ENCODE measurements at places on chromosomes 11 and 22. TPM values are rescaled to one million over a fixed set of nuclear protein-coding genes. Genes with fewer than 3 reads are reported as not detected.

Gene ARHGAP20
- 4.0 TPM for total RNA-seq

Gene TEX54
- total RNA-seq, result not detected

Gene HOATZ
- total RNA-seq, result not detected

Gene CTSF
- 79.2 TPM for total RNA-seq

Gene TSSC4
- 36.1 TPM for total RNA-seq

Gene RIC3
- 11.2 TPM for total RNA-seq

Gene MPPED1
- 2.5 TPM for total RNA-seq

Gene UFD1
- 29.4 TPM for total RNA-seq

Gene MICALL1
- 26.1 TPM for total RNA-seq

Gene WBP2NL
- total RNA-seq, result 7.7 TPM

Gene DDIAS
- total RNA-seq, result 4.6 TPM

Gene MRTFA
- 60.8 TPM for total RNA-seq

Gene C11orf86
- not detected for total RNA-seq

Gene DCHS1
- total RNA-seq, result 73.7 TPM

Gene TSPAN4
- 75.3 TPM for total RNA-seq

Gene GUCY1A2
- total RNA-seq, result 8.2 TPM

Gene FOLH1
- total RNA-seq, result 9.9 TPM

Gene CHRDL2
- 0.64 TPM for total RNA-seq

Gene LARGE2
- total RNA-seq, result 14.3 TPM

Gene HORMAD2
- total RNA-seq, result not detected

Gene ARHGAP32
- 34.2 TPM for total RNA-seq

Gene PHOX2A
- not detected for total RNA-seq

Gene MMP27
- total RNA-seq, result not detected

Gene CARD18
- not detected for total RNA-seq

Gene TUBA8
- total RNA-seq, result 8.2 TPM

Gene GLYAT
- 69.0 TPM for total RNA-seq

Gene FANCF
- total RNA-seq, result 17.9 TPM

Gene TRPM5
- 1.1 TPM for total RNA-seq

Gene LMO2
- 29.8 TPM for total RNA-seq

Gene HBB
- 1,761 TPM for total RNA-seq

Gene CDKN1C
- total RNA-seq, result 286 TPM

Gene ZBTB16
- 31.9 TPM for total RNA-seq

Gene LYVE1
- total RNA-seq, result 43.6 TPM

Gene SCGB1C1
- not detected for total RNA-seq

Gene SMPD1
- 27.4 TPM for total RNA-seq

Gene GNAZ
- 4.9 TPM for total RNA-seq

Gene FGF19
- 0.70 TPM for total RNA-seq

Gene DDI1
- total RNA-seq, result not detected

Gene POU2F3
- total RNA-seq, result 0.58 TPM
